ENCODE measurements at places on chromosomes 7 and 10.

GRCh38 chr7:126840869-126841268 is 411.9 kb downstream of the GRM8 start:
- DNase-seq, result no peak

GRCh38 chr10:7501157-7501556 is 90.3 kb upstream of the SFMBT2 start:
- DNase-seq, result no peak

DNA sequence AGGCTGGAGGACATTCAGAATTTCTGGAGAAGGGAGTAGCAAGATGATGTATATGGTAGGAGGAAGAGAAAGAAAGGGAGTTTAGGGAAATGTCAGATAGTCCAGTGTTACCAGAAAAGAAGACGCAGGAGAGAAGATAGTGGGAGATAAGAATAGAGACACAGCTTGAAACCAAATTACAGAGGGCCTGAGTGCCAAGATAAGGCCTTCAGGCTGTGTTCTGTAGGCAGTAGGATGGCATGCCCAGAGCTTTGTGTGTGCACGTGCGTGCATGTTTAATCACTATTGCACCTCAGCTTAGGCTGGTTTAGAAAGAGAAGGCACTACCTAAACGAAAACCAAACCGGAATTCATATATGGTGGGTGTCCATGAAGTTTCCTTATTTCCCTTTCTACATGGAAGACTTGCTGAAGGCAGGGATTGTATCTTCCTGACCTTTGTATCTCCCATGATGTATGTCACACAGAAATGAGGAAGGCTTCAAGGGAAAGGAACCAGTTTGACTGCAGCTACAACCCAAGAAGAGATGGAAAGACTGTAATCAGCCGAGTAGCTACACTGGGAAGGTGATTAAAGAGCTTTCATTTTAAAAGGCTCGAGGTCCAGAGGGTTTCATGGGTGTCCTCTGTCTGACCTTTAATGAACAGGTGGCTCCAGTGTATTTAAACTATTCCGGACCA is 35.8 kb upstream of the BHLHA15 start:
- DNase-seq, result no peak

DNA sequence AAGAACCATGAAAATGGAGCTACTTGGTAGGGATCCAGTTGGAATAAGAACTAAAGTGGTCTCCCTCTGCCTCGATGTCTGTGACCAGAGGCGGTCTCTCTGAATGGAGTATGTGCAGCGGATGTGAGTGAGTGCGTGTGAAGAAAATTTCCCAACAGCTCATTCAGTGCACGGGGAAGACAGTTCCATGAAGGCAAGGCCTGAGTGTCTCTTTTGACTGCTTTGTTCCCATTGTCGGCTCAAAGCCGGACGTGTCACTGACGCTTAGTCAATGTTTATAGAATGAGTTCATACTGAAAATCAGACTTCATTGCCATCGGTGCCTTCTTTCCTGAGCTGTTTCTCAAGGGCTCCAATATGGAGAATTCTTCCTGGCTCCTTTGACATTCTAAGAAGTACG is 55.3 kb upstream of the GRB10 start:
- no peak for DNase-seq

- DNase-seq, result no peak
Measured at GRCh38 chr10:61847640-61848039, 53.9 kb upstream of the ARID5B start.

- DNase-seq, result no peak
Measured at GRCh38 chr10:31687663-31688482, 240.8 kb downstream of the ARHGAP12 start.

DNA sequence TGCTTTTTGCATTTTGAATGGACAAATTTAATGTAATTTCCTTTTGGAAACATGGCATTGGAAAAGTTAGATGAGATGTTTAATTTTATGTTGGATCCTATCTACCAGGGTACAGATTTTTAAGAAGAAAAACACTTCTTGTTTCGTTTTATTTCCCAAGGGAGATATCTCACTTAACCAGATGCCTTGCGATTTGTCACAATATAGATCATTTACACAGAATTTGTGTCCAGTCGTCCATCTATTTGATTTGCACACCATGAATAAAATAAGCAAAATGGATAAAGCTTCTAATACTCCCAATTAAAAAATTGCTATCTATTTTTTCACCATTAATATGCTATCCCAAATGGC is 25.7 kb downstream of the HDAC9 start:
- no peak for DNase-seq
